ENCODE measurements at places on chromosomes 5 and 9. TPM values are rescaled to one million over a fixed set of nuclear protein-coding genes. Genes with fewer than 3 reads are reported as not detected.

DNA sequence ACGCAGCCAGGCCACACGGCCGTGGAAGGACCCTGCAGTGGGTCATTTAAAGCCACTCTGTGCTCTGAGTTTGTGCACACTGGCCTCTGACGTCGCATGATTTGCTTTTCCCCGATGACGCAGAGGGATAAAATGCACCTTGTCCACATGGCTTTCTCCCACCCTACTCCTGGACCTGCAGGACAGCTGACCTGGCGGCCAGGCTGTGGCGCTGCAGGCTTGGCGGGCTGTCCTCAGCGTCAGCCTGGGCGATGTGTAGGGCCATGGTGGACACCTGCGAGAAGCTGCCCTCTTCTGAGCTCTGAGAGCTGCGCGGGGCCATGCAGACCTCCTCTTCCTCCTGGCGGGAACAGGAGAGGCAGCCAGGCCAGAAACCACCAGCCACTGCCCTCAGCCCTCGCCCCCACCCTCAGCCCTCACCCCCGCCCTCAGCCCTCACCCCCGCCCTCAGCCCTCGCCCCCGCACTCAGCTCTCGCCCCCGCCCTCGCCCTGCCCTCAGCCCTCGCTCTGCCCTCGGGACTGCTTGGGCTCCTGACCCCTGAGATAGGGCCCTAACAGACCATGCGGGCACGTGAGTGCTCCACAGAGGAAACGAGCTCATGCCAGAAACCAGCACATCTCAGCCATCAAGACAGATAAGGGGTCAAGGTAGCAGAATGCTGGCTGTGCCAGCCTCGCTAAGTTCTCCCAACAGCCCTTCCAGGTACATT, 20.0 kb upstream of the SCGB3A1 start:
- no peak for DNase-seq

- no peak for DNase-seq
These were observed 173.8 kb downstream of the CEMIP2 start for GRCh38 chr9:71594541-71594940.

GRCh38 chr5:9861666-9862256, 231.6 kb upstream of the TAS2R1 start:
- no peak for DNase-seq

Gene SH3GL2
- not detected for total RNA-seq

DNA sequence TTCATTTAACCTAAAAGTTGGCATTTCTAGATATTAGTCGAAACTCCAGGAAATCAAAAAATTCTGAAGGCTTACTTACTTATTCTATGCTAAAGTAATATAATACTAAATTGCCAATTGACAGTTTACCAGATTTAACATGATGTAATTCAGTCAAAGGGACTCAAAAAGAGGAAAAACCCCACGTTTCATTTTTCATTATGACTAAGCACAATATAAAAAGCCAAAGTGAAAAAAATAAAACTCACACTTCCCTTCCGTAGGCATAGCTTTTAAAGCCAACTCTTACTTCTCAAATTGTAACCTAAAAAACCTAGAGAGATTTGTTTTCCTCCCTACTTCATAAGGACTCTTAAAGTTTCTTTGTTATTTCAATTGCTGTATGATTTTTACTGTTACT, 146.6 kb downstream of the RAPGEF6 start:
- peak; percentile 32 for DNase-seq

Gene HEMGN
- 0.08 TPM for total RNA-seq

DNA sequence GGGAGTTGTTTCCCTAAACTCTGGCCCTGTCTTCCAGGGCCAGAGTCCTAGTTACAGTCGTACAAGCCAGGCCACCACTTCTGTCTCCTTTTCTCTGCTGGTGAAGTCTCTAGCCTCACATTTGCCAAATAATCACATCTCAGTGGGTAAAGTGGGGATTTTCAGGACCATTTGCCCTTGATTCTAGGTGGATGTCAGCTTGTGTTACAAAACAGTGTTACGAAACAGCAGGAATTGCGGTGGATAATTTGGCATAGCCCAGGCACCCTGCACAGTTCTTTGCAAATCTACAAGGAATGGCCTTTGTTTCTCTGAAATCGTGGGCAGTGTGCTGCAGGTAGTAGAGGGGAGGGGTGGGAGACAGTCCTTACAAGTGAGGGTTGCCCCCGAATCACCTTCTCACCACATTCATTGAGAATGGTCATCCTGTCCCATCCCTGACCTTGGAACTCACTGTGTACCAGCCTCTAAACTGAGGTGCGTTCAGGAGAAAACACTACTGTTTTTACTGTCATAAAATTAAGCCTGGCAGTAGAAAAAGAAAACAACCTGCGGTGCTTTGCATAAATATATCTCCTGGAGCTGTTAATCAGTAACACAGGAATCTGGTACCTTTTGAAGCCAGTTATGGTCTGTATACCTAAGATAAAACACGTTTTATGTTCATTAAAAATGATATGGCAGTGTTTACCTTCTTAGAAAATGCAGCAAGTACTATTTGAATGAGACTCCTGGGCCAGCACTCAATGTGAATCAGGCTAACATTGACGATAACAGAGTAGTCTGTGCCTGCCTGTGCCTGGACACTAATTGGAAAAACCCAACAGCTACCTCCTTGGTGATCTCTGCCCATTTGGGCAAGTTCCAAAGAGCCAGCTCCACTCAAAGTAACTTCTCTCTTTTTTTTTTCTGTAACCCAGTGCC, 44.3 kb downstream of the CYSTM1 start:
- no peak for DNase-seq

GRCh38 chr9:7823651-7824050, 24.1 kb upstream of the DMAC1 start:
- no peak for DNase-seq

- DNase-seq: no peak
These were observed 48.1 kb downstream of the DIAPH1 start for GRCh38 chr5:141570655-141571054.

Gene RORB
- total RNA-seq: not detected

GRCh38 chr9:120841930-120842684, 615 bp downstream of the PSMD5 start:
- no peak for DNase-seq

DNA sequence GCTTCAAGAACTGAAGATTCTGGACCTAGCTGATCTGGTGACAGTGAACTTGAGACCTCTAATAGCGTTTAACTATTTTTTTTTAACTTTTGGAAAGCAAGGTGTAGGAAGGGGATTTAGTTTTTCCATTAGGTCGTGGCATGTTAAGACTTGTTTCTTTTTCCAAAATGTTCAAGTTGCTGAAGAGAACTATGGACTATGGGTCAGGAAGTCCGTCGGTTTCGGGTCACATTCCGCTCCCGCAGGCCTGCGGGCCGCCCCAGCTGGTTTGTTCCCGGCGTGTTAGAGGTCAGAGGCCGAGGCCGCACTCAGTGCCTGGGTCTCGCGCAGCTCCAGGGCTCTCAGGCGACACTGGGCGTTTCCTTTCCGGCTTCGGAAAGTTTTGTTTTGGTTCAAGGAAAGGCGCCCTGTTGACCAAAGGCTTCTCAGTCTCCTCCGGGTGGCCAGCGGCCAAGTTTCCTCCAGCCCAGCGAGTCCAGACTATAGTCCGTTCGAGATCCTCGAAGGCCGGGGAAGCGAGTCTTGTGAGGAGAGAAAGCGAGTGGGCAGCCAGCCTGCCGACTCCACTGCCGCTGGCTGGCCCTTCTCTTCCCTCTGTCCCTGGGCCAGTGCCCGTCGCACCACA, 586 bp upstream of the FCHO2 start:
- peak; percentile 82 for DNase-seq
